Esophagus squamous epithelium (tissue), 5 donors: ENCODE measurements at places on chromosomes 7 and 10.

- no peak overlapping the region for H3K27ac ChIP-seq
- H3K36me3 ChIP-seq: no peaks in the 10 kb centered on the region
- peak overlapping the region; percentile 13 for H3K4me3 ChIP-seq
- H3K27me3 ChIP-seq: no peaks in the 10 kb centered on the region
Observed at GRCh38 chr7:152411389-152411788, 24.4 kb downstream of the KMT2C start.

DNA sequence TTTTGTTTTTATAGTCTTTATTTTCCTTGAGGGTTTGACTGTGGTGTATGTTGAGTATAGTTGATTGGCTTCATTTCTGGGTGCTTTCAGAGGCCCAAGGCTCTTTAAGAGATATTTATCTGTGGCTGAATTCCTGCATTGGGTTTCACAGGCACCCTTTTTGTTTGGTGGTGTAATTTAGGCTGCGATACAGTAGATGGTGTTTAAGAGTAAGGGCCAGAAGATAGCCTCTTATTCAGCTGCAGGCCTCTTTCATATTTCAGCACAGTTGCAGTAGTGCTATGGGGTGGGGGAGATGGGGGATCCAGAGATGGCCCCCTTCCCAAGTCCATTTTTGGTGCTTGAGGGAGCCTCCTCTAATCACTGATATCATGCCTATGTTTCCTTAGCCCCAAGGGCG, 69.7 kb downstream of the MGAM2 start:
- no peaks in the 10 kb centered on the region for H3K4me1 ChIP-seq
- no peak overlapping the region for H3K27ac ChIP-seq
- no peak for DNase-seq
- H3K36me3 ChIP-seq: no peaks in the 10 kb centered on the region

DNA sequence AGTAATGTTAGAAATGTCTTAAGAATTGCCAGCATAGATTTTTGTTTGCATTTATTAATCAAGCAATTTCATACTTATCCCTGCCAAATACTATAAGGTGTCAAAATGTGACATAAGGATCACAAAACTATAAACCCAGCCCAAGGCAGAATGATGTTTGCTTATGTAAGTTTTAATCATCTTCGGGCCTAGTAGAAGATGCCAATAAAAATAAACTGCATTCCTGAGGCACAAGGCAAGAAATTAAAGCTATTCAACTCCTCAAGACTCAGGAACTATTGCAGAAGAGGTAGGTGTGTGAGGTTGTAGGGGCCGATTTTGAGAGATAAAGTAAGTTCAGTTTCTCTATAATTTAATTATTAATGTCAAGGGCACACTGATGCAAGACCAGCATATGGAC, 189.4 kb upstream of the AHR start:
- H3K4me3 ChIP-seq: no peak overlapping the region
- no peak overlapping the region for H3K27ac ChIP-seq
- no peak for DNase-seq
- H3K27me3 ChIP-seq: no peaks in the 10 kb centered on the region

- H3K27me3 ChIP-seq: no peaks in the 10 kb centered on the region
- H3K4me1 ChIP-seq: no peaks in the 10 kb centered on the region
- no peak overlapping the region for H3K4me3 ChIP-seq
Observed at GRCh38 chr7:36355490-36355889, 34.2 kb upstream of the ANLN start.

DNA sequence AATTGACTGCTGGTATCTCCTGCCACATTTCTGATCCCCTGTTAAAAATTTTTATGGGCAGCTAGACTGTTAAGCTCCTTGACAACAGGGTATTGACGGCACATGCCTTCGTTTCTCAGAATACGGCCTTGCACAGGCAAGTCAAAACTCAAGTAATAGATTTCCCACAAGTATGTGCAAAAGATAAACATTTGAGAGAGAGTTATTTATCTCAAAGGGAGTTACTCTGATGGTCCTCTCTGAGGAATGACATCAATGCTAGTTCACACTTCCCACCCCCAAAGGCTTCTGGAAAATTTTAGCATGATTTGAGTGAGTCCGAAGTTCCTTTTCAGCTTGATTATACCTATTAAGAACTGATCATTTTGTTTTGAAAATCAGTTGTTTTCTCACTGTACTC, 71.9 kb downstream of the JCAD start:
- no peaks in the 10 kb centered on the region for H3K4me1 ChIP-seq
- H3K27me3 ChIP-seq: no peaks in the 10 kb centered on the region
- H3K27ac ChIP-seq: no peak overlapping the region
- no peak overlapping the region for H3K4me3 ChIP-seq
- DNase-seq: no peak
- no peaks in the 10 kb centered on the region for H3K36me3 ChIP-seq

- H3K4me1 ChIP-seq: peaks cover 65% of the 10 kb centered on the region
- DNase-seq: no peak
- H3K27ac ChIP-seq: peak overlapping the region; percentile 79
- no peaks in the 10 kb centered on the region for H3K27me3 ChIP-seq
- no peak overlapping the region for H3K4me3 ChIP-seq
Observed at GRCh38 chr10:124653811-124654651, 90.1 kb downstream of the FAM53B start.

GRCh38 chr10:97771055-97771891, 526 bp downstream of the SFRP5 start:
- H3K27ac ChIP-seq: no peak overlapping the region
- no peaks in the 10 kb centered on the region for H3K4me1 ChIP-seq
- DNase-seq: no peak
- no peaks in the 10 kb centered on the region for H3K27me3 ChIP-seq
- no peaks in the 10 kb centered on the region for H3K36me3 ChIP-seq

DNA sequence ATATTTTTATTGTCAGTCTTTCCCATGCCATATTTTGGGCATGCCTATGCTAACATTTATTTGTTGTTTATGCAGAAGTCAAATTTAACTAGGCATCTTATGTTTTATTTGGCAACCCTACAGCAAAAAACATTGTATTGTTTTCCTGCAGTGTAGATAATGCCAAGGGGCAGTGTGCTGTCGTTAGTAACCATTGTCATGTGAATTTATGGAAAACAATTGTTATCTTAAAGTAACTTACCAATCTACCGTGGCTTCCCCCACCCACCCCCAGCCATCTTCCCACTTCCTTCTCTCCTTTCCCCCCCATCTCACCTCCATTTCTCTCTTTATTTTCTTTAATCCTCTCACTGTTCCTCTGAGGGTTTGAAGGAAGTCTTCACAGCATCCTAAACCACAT, 370.5 kb downstream of the ACTR3B start:
- DNase-seq: no peak
- H3K4me1 ChIP-seq: no peaks in the 10 kb centered on the region
- no peak overlapping the region for H3K27ac ChIP-seq
- no peaks in the 10 kb centered on the region for H3K36me3 ChIP-seq
- no peak overlapping the region for H3K4me3 ChIP-seq

DNA sequence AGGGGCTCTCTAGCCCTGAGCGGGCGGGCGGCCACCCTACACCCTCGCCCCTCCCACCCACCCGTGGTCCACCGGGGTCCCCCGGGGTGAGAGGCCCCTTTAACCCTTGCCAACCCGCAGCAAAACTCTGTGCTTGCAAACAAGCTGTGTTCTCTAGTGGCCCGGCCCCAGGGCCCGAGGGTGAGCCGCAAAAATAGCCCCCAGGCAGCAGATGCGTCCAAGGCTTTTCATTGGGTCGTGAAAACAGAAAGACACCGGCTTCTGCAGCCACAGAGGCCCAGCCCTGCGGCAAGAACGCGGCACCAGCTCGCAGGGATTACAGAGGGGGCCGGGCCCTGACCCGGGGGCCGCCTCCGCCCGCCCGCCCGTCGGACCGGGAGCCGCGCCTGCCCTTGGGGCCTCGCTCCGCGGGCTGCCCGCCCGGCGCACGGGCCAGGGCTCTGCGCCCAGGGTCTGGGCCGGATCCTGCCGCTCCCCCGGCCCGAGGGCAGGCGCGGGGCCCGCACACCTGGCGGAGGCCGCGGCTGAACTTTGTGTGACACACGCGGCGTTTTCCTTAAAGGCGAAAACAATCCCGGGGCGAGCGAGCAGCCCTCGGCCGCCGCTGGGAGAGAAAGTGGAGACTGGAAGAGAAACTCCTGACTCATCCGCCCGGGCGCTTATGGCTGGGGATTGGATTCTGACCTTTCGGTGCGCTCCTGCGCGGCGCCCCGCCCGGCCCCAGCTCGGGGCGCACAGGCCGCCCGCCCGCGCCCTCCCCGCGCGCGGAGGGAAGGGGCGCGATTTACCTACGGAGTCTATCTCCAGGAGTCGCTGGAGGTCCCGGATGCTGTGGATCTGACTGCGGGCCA, 2.8 kb downstream of the PDGFA start:
- H3K27ac ChIP-seq: peak overlapping the region; percentile 92
- H3K4me1 ChIP-seq: peaks cover 50% of the 10 kb centered on the region
- peaks cover 84% of the 10 kb centered on the region for H3K27me3 ChIP-seq
- H3K4me3 ChIP-seq: peak overlapping the region; percentile 57
- H3K36me3 ChIP-seq: no peaks in the 10 kb centered on the region

DNA sequence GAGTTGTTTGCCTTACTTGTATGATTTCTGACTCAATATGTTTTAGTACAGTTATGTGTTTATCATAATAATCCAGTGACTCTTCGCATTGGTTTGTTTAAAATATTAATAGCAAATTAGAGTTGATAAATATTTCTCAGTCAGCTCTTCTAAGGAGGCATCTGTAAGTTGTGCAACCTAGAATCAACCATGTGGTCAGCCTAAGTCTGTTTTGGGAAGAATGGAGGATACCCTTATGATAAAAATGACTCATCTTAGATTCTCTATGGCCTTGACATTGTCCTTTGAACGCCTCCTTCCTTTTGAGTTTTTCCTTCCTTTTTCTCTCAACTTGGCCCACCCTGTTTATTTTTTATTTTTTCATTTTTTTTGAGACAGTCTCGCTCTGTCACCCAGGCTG, 18.8 kb downstream of the DNAJC9 start:
- H3K36me3 ChIP-seq: no peaks in the 10 kb centered on the region
- no peak overlapping the region for H3K27ac ChIP-seq

DNA sequence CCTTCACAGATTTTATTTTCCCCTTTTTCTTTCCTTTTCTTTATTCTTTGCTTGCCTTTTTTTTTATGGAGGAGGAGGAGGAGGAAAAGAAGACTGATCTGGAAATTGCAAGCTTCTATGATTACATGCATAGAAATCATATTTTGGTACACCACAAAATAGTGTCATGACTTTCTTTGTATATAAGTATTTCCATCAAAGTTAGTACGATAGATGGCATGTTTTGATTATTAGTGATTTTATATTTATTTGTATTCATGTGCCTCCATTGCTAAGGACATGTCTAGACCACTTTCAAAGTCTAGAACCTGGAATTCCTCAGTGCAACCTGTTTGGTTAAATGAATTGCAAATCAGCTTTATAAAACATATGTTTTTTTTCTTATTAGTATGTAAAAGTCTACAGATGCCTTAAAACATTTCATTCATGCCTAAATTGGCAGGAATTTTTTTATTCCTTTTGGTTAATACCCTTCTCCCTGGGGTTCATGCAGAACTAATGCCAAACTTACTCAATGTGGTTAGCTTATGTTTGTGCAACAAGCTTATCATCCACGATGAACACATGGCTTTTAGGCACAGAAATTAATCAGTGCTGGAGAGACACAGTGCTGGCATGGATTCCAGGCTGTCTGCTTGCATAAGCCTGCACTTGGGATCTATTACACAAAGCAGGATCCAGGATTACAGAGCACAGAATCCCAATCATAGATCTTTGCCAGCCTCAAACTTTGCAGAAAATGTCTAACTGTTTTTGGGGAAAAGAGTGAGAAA, 213.1 kb downstream of the CHRM2 start:
- H3K36me3 ChIP-seq: no peaks in the 10 kb centered on the region
- H3K27ac ChIP-seq: no peak overlapping the region
- H3K4me1 ChIP-seq: peaks cover 15% of the 10 kb centered on the region
- H3K4me3 ChIP-seq: no peak overlapping the region
- H3K27me3 ChIP-seq: no peaks in the 10 kb centered on the region

- no peaks in the 10 kb centered on the region for H3K27me3 ChIP-seq
- no peak overlapping the region for H3K27ac ChIP-seq
- no peaks in the 10 kb centered on the region for H3K36me3 ChIP-seq
- H3K4me1 ChIP-seq: peaks cover 13% of the 10 kb centered on the region
- no peak for DNase-seq
Observed at GRCh38 chr7:128887169-128888038, 23.1 kb downstream of the KCP start.

GRCh38 chr10:64486901-64487300, 965.7 kb downstream of the REEP3 start:
- no peak for DNase-seq
- H3K4me1 ChIP-seq: no peaks in the 10 kb centered on the region
- no peaks in the 10 kb centered on the region for H3K27me3 ChIP-seq
- no peaks in the 10 kb centered on the region for H3K36me3 ChIP-seq

- DNase-seq: no peak
- H3K27ac ChIP-seq: no peak overlapping the region
- H3K27me3 ChIP-seq: no peaks in the 10 kb centered on the region
Observed at GRCh38 chr7:106982415-106982814, 62.1 kb upstream of the PRKAR2B start.

- H3K4me3 ChIP-seq: no peak overlapping the region
- peaks cover 10% of the 10 kb centered on the region for H3K4me1 ChIP-seq
- peaks cover 48% of the 10 kb centered on the region for H3K27me3 ChIP-seq
- no peak for DNase-seq
- H3K36me3 ChIP-seq: no peaks in the 10 kb centered on the region
Observed at GRCh38 chr10:132963430-132963960, 21.1 kb upstream of the CFAP46 start.

DNA sequence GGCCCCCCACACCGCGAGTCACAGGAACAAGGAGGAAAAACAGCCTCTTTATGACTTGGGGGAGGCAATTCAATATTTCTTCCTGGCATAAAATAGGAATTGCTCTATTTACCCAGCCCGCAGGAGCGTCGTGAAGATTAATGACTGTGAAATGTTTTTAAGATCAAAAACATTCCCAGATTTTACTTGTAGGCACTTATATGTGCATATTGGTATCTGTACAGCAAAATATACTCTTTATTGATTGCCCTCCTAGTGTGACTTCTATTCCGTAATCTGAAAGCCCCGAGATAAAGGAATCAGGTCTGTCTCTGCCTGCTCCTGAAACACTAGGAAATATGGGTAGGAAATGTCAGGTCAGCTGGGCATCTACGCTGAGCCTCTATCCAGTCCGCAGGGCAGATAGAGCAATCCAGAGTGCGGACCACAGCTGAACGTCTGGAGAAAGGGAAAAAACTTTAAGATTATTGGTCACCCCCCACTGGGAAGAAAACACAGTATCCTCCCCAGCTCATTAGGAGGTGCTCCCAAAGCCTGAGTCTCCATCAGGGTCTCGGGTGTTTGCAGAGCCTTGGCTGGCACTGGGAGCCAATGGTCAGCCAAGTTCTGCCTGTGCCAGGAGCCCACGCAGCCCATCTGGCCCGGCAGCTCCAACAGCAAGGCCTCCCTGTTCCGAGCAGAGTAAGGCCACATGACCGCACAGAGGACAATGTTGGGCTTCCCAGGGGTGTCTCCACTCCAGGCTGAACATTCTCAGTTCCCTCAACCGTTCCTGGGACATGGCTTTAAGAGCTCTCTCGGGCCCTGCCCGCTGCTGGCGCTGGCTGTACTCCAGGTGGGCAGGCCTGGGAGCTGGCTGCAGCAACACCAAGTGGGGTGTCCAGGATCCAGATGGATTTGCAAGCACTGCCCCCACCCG, 7.7 kb downstream of the CTBP2 start:
- no peak for DNase-seq
- H3K27ac ChIP-seq: peak overlapping the region; percentile 78
- H3K27me3 ChIP-seq: no peaks in the 10 kb centered on the region
- no peaks in the 10 kb centered on the region for H3K36me3 ChIP-seq
